ENCODE measurements at places on chromosomes 1 and 21.

GRCh38 chr1:110430366-110430765 is 20.6 kb upstream of the PROK1 start:
- no peak overlapping the region for H3K4me3 ChIP-seq
- peaks cover 49% of the 10 kb centered on the region for H3K27me3 ChIP-seq
- H3K36me3 ChIP-seq, result no peaks in the 10 kb centered on the region
- H3K27ac ChIP-seq, result no peak overlapping the region
- DNase-seq, result no peak
- H3K4me1 ChIP-seq, result peaks cover 2% of the 10 kb centered on the region

DNA sequence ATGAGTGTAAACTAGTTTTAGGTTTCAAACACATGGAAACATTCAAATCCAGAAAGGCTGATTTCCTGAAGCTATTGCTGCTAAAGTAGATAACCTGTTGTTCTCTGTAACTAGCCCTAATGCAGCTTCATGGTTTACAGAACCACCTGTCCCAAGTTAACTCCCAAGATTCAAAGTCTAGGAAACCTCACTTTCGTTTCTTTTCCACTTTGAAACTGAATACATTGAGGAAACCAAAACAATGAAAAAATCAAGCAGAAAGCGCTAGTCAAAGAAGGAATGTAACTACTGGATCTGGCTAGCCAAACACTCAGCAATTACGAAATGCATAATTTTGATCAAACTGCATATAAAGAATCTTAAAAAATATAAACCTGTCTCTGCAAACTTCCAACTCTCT is 17.8 kb downstream of the SLC16A1 start:
- H3K4me3 ChIP-seq, result no peak overlapping the region
- no peaks in the 10 kb centered on the region for H3K27me3 ChIP-seq
- peak; percentile 42 for DNase-seq
- no peak overlapping the region for H3K27ac ChIP-seq

GRCh38 chr1:66258404-66259105 is 275.4 kb upstream of the SGIP1 start:
- H3K4me3 ChIP-seq, result no peak overlapping the region
- no peaks in the 10 kb centered on the region for H3K27me3 ChIP-seq
- no peaks in the 10 kb centered on the region for H3K36me3 ChIP-seq
- peak; percentile 57 for DNase-seq

DNA sequence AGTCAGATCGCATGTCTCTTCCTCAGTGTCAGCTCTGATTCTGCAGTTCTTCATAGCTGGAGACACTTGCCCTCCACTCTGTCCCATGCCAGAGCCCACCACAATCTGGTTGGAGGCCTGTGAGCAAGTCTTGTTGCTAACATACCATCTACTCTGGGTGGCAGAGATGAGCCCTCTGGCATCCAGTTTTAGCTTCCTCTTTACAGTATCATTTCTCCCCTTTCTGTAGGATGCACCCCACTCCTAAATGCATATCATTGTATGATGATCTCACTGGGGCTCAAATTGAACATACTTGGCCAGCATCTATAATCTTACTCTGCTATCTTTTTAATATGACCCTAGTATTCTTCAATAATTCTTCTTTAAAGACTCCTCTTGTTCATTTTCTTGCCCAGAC is 16.9 kb downstream of the PCNX2 start:
- DNase-seq, result no peak
- H3K27ac ChIP-seq, result no peak overlapping the region
- H3K4me1 ChIP-seq, result no peaks in the 10 kb centered on the region
- no peak overlapping the region for H3K4me3 ChIP-seq

DNA sequence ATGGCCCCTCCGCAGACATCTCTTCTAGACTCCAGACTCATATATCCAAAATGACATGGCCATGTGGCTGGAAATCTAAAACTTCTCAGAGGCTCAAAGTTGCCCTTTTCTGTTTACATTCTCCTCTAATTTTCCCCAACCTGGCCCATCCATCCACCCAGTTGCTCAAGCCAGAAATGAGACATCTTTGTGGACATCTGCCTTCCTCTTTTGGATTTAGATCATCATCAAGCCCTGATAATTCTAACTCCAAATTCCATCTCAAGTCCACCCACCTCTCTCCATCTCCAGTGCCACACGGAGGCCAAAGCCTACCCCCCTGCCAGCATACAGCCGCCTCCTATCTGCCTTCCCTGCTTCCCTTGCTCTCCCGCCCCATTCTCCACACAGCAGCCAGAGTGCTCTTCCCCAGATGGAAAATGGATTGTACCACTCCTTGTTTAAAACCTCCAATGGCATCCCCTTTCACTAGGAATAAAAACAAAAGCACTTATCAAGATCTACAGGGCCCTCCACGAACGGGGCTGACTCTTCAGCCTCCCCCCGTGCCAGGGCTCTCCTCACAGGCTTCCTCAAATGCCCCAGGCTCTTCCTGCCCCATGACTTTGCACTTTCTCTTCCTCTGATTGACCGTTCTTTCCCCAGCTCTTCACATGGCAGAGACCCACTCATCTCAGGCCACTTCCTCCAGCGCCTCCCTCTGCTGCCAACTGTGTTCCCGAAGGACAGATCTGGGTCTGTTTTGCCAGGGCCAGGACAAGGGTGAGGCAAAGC is 40.1 kb downstream of the SYT6 start:
- H3K4me3 ChIP-seq, result no peak overlapping the region
- no peaks in the 10 kb centered on the region for H3K36me3 ChIP-seq
- no peaks in the 10 kb centered on the region for H3K4me1 ChIP-seq
- DNase-seq, result no peak

DNA sequence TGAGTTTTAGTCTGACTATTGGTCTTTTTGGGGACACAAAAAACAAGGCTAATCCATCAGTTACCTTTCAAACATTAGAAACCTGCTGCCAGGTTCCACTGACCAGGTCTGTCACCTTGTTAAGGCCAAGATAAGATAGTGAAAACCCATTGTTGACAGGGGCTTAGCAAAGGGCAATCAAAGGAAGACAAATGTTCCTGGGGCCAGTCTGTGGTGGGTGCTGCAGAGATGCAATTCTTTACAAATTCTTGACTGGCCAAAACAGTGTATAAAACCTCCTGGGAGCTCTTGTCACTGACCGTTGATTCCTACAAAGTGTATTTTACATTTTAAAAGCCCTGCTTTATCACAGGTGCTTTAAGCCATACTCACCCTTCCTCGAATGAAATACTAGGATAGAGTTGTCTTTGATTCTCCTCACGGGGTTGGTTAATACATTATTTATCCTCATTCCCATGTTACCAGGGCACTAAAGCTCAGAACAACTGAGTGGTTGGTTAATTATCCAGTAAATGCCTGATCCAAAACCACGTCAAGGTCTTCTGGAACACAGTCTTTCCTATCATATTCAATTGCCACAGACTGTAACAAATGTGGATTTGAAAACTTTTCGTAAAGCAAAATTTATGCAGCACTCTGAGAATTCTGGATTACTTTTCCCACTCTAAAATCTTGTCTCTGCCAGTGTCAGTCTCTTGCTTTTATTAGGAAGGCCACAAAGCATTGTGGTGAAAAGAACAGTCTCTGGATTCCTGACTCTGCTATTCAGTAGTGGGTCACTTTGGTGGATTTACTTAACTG is 77.2 kb downstream of the NRIP1 start:
- no peaks in the 10 kb centered on the region for H3K27me3 ChIP-seq
- peaks cover 9% of the 10 kb centered on the region for H3K36me3 ChIP-seq
- no peak overlapping the region for H3K27ac ChIP-seq
- H3K4me1 ChIP-seq, result peaks cover 2% of the 10 kb centered on the region

DNA sequence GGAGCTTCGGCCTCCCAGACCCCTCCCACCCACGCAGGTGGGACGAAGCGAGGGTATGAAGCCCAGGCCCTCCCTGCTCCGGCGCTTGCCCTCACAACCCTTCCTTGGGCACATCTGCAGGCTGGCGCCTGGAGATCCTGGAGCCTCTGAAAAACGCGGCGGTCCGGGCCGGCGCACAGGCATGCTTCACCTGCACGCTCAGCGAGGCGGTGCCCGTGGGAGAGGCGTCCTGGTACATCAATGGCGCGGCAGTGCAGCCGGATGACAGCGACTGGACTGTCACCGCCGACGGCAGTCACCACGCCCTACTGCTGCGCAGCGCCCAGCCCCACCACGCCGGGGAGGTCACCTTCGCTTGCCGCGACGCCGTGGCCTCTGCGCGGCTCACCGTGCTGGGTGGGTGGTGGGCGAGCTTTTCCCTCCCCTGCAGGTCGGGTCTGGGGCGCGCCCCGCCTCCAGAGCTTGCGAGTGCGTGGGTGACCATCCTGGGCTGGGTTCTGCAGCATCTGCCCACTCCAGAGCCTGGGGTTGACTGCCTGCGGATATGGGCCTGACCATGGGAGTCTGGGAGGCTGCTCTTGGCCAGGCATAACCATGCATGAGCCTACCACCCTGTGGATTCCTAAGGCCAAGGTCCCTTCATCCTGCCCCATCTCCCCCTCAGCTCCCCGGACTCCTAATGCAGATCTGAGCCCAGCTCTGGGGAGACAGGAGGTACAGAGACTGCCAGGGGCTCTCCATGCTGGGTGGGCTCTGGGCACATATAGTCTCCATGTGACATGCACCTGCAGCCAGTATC is 89.8 kb downstream of the TRIM11 start:
- DNase-seq, result no peak
- H3K4me1 ChIP-seq, result no peaks in the 10 kb centered on the region
- H3K36me3 ChIP-seq, result peaks cover 24% of the 10 kb centered on the region
- no peak overlapping the region for H3K27ac ChIP-seq
- H3K27me3 ChIP-seq, result no peaks in the 10 kb centered on the region
- no peak overlapping the region for H3K4me3 ChIP-seq

DNA sequence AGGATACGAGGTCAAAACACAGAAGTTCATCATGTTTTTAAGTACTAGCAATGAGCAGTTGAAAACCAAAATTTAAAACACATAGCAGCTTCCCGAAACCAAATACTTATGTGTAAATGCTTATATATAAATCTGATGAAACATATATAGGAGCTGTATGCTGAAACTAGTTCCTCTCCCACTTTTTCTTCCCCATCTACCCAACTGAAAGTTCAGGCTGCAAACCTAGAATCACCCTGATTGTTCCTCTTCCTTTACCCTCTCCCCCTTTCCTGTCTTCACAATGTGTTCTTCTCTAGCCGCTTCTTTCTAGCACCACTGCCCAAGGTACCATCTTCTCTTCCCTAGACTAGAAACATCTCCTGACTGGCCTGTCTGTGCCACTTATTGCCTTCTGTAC is 90.6 kb downstream of the ST3GAL3 start:
- H3K4me1 ChIP-seq, result peaks cover 10% of the 10 kb centered on the region
- no peak for DNase-seq
- no peaks in the 10 kb centered on the region for H3K36me3 ChIP-seq
- H3K27ac ChIP-seq, result no peak overlapping the region
- H3K27me3 ChIP-seq, result no peaks in the 10 kb centered on the region

Measured in IMR-90 (cell line).